ENCODE measurements at places on chromosomes 16 and 17. TPM values are rescaled to one million over a fixed set of nuclear protein-coding genes. Genes with fewer than 3 reads are reported as not detected.

DNA sequence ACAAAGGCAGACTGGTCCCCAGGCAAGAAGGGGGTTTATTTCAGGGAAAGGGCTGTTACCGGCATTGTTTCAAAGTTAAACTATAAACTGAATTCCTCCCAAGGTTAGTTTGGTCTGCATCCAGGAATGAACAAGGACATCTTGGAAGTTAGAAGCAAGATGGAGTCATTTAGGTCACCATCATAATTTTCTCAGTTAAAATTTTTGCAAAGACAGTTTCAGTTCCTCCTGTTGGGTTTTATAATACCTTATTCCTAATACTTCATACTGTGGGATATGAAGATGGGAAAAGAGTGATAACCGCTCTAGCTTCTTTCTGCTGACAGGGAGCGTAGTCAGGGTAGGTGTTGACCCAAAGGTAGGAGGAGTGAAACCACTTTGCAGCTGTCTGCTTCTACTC, 24.8 kb downstream of the PMM2 start:
- DNase-seq = no peak

GRCh38 chr17:57739402-57740234, 5.5 kb downstream of the CCDC182 start:
- DNase-seq = no peak

DNA sequence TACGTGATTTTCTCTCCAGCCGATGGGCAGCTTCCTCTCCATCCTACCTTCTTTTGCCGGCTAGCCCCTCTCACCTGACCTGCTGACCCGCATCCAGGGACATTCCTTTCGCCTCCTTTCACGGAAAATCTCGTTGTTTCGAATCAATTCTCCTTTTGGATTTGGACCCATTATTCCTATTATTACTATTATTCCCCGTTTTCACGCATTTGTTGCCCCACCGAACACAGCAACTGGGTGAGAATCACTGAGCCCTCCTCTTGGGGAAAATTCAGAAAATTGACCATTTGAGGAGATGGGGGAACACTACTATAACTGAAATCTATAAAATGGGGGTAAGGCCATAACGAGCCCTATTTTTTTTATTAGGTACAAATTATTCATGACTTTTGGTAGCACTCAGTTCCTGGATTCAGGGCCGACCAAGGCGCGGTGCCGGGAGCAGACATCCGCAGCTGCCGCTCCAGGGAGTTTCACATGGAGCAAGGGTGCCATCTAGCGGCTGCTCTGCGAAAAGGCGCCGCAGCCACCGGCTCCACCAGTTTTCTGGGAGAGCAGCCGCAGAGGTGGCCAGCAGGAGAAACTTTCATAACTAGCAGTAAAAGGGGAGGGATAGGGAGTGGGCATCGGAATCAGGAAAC, 3.3 kb upstream of the HOXB8 start:
- peak; percentile 90 for DNase-seq

GRCh38 chr16:74936902-74937560, 47.9 kb downstream of the WDR59 start:
- no peak for DNase-seq

GRCh38 chr16:46629331-46630219, 8.4 kb upstream of the SHCBP1 start:
- peak; percentile 59 for DNase-seq

DNA sequence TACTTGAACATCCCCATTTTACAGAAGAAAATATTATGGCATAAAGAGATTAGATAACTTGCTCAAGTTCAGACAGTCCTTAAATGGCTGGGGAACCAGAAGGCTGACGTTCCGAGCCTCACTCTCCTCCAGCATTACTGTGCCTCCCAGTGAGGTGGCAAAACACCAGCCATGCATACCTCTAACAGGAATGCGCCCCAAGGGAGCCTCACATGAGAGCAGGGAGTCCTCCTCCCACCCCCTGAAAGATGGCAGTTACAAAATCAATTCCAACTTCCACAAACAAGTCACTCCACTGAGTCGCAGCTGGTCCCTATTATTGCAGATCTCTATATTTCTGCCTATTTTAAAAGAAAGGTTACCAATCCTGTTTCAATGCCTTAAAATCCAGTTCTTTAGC, 55.5 kb downstream of the ANKFY1 start:
- DNase-seq = no peak

DNA sequence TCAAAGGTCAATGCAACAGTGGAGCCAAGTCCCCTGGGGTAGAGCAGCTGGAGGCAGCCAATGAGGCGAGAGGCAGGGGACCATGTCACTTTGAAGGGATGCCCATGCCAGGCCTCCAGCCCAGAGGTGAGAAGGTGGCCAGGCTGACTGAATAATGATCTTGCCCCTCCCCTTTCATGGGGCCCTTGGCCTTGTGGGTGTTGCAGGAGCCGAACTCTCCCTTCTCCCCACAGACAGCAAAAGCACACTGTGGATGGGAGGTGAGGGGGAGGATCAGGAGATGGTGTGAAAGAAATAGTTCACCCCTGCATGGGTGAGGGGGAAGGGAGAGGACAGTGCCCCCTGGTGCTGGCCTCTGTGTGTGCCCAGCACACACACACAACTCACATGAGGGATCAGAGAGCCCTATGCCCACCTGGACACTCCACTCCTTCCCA, 15.8 kb upstream of the TBX21 start:
- DNase-seq = no peak

DNA sequence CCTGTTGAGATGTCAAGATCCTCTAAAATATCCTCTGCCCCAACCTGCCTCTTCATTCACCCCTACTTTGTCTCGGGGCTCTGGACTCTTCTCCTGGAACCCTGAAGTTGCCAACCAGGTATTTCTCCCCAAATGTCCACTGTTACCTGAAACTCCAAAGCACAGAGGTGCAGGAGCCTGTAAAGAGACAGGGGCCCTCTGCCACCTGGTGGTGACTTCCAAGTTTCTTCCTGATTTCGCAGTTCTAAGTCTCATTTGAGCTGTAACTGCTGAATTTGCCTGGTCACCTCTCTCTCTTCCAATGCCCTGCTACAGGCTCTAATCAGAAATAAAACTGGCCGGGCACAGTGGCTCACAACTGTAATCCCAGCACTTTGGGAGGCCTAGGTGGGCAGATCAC, 77.1 kb upstream of the RCVRN start:
- DNase-seq = no peak

- no peak for DNase-seq
Measured at GRCh38 chr17:64183815-64184214, 53.9 kb upstream of the ERN1 start.

- no peak for DNase-seq
Measured at GRCh38 chr17:35736236-35736635, 4.8 kb downstream of the RASL10B start.

The NPIPB2 gene
- 6.5 TPM for polyA plus RNA-seq

The CCDC200 gene
- polyA plus RNA-seq = 13.1 TPM

The CACNA1H gene
- 56.0 TPM for polyA plus RNA-seq

The CPNE2 gene
- 34.2 TPM for polyA plus RNA-seq

The ZG16B gene
- 0.34 TPM for polyA plus RNA-seq
